ENCODE measurements at places on chromosomes 13 and 19.
A peak's percentile ranks its signal among the peaks of the same experiment; 100 is the strongest.

DNA sequence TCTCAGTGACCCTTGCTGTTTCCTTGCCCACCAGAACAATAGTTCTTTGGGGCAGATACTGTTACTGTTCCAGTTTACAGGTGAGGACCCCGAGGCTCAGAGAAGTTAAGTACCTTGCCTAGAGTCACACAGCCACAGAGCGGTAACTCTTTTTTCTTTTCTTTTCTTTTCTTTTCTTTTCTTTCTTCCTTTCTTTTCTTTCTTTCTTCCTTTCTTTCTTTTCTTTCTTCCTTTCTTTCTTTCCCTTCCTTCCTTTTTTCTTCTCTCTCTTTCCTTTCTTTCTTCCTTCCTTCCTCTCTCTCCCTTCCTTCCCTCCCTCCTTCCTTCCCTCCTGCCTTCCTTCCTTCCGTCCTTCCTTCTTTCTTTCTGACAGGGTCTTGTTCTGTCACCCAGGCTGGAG is 4.9 kb upstream of the PRX start:
- DNase-seq = no peak

DNA sequence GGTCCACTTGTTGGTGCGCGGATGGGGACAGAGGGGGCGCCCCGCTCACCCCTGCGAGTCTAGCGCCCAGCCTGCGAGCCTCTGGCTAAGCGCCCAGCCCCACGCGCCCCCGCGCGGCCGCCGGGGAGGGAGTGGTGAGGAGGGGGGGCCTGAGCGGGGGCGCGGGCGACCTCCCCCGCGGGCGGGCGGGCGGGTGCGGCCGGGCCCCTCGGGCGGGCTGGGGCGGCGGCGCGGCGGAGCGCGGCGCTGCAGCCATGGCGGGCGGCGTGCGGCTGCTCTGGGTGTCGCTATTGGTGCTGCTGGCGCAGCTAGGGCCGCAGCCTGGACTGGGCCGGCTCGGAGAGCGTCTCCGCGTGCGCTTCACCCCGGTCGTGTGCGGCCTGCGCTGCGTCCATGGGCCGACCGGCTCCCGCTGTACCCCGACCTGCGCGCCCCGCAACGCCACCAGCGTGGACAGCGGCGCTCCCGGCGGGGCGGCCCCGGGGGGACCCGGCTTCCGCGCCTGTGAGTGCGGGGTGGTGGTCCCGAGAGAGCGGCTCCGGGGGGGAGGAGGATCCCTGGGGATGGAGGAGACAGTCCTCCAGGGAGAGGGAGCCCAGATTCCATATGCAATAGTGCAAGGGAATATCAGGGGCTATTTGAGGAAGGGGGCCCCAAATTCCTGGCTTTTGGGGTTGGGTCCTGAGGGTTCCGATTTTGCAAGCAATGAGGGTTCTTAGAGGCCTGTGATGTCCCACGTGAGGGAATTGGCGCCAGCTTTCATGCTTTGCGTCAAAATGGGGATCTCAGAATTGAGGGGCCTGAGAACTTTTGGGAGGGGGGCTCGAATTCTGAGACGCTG is at the start of gene LTBP4:
Gene LTBP4, plus strand, starts transcription at position 236 of the 841 bp plus-strand sequence. Its CDS starts 19 bp downstream, at position 255.
- DNase-seq = no peak

DNA sequence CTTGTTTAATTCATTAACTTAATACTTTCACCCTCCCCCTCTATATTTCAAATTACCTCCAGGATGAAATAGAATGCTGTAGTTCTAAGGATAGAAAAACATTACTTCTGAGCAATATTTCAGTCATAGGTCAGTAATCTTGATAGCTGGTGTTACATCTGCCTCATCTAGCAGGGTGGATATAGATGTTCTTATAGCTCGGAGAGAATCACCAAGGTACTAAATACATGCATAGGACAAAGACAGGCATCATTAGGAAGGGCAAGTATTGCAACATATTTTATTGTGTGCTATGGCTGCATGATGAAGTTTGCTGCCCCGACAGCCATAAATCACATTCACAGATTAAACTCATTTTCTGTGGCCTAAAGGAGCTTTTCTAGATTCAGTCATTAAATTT is 601.0 kb downstream of the FGF9 start:
- DNase-seq = no peak

DNA sequence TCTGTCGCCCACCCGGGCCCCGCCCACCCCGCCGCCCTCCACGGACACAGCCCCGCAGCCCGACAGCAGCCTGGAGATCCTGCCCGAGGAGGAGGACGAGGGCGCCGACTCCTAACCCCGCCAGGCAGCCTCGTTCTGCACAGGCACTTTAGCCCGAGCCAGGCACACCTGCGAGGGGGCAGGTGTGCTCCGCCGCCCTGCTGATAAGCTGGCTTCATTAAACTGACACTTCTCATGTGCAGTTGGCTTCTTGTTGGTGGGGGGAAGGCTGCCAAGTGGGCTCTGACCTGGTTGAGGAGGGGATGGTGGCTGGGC is 8.2 kb downstream of the IL4I1 start:
- DNase-seq = no peak

DNA sequence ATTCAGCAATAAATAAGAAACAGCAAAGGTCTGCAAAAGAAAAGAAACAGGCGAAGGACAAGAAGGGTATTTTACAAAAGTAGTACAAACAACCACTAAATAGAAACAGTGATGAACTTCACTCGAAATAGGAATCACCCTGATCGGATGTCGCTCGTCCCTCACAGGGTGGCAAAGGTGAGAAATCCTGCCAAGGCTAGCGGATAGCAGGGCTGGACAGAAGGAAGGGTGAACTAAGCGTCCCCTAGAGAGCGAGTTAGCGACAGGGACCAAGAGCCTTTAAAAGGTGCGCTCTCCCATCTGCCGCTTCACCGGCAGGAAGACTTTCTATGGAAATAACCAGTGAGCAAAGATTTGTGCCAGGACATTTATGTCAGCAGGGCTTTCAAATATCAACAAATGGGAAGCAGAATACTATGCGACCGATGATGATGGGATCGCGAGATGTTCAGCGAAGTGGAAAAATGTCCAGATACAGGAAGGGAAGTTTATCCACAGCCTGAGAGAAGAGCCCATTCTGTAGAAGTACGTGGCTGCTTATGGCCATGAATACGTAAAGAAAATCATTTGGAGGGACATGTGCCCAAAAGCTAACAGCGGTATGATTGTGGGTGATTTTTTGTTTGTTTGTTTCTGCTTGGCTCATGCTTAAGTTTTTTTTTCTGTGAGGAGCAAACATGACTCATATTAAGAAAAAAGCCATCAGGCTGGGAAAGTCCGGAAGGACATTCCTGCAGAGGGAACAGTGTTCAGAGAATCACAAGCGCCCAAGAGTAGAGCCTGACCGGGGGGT is 18.9 kb downstream of the ELAVL1 start:
- no peak for DNase-seq

GRCh38 chr13:33441015-33441414 is 155.5 kb upstream of the STARD13 start:
- DNase-seq = no peak

DNA sequence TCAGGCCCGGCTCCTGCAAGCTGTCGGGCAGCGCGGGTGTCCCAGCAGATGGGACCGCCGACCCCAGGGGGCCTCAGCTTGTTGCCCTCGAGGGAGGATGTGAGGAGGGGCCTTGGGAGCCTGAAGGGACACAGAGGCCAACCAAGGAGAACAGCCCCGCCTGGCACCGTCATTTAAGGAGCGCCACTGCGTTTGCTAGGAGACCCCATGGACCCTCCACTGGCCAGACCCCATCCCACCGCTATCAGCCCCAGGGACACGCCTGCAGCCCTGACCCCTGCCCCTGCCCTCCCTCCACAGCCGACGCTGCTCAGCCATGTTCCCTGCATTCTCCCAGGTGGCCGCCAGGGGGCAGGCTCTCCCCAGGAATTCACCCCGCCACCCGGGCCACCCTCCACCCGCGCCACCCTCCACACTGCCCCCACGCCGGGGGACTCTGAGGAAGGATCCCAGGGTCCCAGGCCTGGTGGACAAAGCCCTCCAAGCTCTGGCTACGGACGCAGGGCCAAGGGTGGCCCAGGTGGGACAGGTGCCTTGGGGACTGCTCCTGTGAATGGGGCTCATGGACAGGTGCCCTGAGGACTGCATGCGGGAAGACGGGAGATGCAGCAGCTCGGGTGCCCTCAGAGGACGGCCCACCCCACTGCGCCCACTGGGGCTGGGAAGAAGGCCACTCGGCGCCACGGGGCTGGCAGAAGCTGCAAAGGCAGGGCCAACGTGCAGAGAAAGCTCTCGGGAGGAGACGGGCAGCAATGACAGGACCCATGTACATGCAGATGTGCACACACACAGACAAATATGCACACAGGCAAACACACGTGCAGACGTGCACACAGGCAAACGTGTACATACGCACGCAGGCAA is 34.4 kb downstream of the PIP5K1C start:
- peak; percentile 71 for DNase-seq

DNA sequence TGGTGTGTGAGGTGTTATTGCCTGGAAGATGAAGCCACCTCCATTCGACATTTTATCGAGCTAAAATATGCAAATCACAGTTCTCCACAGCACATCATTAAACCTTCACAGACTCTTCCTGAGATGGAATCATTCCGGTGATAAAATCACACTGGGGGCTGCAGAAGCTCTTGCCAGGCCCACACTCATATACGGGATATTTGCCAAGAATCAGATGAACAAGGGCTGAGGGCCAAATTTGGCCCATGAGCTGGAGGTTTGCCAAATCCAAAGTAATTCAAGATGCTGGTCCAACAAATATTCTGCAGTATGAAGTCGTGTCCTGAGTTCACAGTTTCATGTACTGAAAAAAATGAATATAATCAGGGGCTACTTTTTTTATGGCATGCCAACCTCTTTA is 16.7 kb upstream of the RXFP2 start:
- no peak for DNase-seq

DNA sequence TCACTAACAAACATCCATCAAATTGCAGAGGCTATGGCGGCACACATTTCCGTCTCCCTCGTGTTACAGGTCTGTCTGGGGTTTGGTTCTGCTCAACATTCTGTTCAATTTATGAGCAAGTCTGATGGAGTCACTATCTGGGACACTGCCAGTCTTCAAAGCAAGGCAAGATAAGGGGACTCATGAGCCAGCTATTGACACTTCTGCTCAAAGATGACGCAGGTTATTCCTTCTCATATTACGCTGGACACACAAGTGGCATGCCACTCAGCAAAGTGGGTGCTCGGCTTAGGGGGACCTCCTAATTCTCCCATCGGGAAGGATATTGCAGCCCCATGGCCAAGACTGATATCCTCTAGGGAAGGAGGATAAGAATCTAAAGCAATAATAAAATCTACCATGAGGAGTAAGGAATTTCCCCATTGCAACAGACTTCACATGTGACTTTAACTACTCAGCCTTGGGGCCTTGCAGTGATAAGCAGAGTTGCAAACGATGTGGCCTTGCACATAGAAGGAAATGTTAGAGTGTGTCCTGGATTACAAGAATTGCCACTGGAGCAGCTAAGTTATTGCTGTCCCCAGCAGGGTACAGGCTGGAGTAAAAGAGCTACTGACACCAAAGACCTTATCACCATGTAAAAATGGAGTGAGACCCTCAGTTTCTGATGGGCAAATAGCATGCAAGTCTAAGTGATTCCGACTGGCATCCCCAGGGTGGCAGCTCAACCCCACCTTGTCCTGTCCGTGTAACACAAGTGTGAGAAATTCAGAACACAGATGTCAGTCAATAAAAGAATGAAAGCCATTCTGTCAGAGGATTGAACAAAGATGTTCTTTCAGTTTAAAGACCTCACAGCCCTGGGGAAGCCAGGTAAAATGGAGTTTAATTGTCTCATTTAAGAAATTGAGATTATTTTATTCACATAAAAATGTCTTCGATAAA is 306.1 kb downstream of the IRS2 start:
- DNase-seq = no peak

DNA sequence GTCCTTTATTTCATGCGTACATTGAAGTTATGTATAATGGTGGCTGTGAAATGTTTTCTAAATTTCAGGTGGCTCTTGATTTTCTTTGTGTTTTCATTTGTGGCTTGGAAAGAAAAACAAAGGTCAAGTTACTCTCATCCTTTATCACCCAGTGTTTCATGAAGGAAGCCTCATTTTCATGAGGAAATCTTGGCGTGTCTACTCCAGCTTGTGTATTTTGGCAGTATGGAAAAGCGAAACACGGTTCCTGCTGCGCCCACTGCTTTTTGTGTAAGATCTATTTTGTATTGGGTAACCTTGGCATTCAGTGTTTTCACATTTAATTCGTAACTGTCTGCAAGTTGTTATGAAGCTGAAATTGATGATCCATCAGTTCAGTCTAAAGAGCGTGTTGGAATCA is 147.0 kb upstream of the RNF113B start:
- DNase-seq = no peak

DNA sequence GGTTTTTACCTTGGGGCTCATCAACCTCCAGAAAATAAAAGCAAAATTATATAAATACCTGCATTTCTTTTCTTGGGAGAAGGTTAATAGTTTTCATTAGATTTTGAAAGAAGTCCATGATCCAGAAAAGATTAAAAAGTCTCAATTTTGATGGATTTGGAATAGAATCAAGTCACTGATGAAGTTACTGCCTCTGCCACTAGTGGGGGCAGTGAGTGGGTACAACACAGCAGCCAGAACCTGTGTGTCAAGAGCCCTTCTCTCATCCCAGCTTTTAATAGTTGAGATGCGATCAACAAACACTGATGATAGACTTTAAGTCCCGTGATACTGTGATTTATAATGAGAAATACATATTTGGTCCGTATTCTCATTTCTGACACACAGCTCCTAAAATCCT is 686.7 kb downstream of the DIAPH3 start:
- DNase-seq = no peak

DNA sequence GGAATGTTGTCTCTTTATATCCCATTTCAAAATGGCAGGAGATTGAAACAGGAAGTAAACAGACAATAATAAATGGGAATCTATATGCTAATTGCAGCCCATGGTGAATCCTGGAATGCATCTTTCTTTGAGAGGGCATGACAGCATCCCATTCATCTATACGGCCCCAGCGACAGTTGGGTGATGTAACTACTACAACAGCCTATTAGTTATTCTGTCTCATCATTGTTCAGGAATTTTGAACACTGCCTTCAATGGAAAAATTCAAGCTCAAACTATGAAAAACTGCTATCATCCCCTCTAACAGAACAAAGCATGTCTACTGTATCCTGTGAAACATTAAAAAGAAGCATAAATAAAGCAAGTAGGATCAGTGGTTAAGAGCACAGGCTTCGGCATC is 262.1 kb downstream of the DCT start:
- no peak for DNase-seq

- peak; percentile 25 for DNase-seq
These were observed 23.4 kb downstream of the ZDHHC20 start for GRCh38 chr13:21435687-21436151.

GRCh38 chr13:67860315-67860714 is 630.2 kb upstream of the PCDH9 start:
- DNase-seq = no peak

GRCh38 chr13:88005188-88005587 is 334.0 kb downstream of the SLITRK5 start:
- no peak for DNase-seq

GRCh38 chr13:80339912-80340650 is 845 bp downstream of the SPRY2 start:
- DNase-seq = no peak

GRCh38 chr13:89269737-89270136 is 1598.6 kb downstream of the SLITRK5 start:
- no peak for DNase-seq

DNA sequence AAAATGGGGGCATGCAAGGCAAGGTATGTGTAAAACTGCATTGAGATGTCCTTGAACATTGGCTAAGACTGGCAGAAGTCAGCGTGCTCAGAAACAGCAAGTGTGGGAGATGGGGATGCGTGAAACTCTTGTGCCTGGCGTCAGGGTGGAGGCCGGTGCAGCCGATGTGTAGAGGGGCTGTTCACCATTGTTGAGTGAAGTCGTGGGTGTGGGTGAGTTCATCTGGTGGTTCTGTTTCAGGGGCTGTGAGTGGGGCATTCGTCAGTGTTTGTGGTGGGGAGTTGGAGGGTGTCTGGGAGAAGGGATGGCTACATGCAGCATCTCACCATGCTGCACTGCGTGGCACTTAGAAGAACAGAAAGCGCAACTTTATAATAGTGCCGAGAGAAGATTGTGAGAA is 11.4 kb upstream of the MIA start:
- DNase-seq = no peak

Measured in stimulated activated CD8-positive, alpha-beta memory T cell treated with anti-CD3 and anti-CD28 coated beads, Interleukin-7, amount 100 ng/mL, for 1 hour (primary cell).